ENCODE measurements at places on chromosomes 1 and 21.

DNA sequence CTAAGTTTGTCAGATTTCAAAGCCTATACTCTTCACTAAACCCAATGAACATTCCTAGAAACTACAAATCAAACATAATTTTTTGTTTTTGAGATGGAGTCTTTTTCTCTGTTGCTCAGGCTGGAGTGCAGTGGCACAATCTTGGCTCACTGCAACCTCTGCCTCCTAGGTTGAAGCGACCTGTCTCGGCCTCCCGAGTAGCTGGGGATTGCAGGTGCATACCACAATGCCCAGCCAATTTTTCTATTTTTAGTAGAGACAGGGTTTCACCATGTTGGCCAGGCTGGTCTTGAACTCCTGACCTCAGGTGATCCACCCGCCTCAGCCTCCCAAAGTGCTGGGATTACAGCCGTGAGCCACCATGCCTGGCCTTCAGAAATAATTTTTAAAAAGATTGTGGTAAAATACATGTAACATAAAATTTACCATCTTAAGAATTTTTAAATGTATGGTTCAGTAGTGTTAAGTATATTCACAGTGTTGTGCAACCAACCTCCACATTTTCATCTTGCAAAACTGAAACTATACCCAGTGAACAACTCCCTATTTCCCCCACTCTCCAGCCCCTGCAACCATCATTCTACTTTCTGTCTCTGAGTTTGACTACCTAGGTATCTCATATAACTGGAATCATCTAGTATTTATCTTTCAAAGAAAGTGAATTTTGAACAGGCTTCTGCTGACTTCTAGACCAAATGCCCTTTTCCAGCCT lies 2.7 kb upstream of the CFAP141 start:
- DNase-seq, result no peak

- no peak for DNase-seq
Measured at GRCh38 chr1:6083801-6084446, 38.2 kb downstream of the KCNAB2 start.

GRCh38 chr1:77828098-77828497 lies 48.6 kb downstream of the MIGA1 start:
- no peak for DNase-seq

DNA sequence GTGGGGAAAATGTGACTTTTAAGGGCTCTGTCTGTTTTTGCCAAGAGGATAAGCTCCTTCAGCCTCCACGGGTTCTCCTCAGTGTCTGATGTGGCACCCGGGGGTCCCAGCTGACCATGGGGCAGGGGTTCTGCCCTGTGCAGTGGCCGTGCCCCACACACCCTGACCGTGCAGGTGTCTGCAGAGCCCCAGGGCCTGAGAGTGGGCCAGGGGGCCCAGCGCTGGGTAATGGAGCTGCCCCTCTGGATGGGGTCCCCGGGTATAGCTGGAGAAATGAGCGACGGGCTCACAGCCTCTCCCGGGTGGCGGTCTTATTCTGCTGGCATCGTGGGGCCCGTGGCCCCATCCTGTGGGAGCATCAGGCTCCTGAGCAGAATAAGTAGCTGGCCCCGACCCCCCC lies 2.9 kb upstream of the PFKL start:
- no peak for DNase-seq

GRCh38 chr1:106787520-106787919 lies 269.0 kb upstream of the PRMT6 start:
- DNase-seq, result no peak

DNA sequence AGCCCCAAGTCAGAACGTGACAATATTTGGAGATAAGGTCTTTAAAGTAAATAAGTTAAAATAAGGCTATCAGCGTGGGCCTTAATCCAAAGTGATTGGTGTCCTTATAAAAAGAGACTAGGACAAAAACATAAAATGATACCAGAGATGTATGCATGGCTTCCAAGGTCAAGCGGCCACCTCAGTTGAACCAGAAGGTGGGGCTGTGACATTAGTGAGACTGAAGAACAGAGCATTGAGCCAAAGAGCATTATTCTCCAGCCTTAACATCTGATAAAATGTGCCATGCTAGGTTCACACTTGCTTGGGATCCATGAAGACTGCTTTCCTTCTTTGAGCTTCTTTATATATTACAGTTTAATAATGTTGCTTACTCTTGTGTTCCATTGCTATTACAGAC lies 554.6 kb downstream of the PLA2G4A start:
- DNase-seq, result no peak

GRCh38 chr1:102853136-102853535 lies 255.2 kb downstream of the COL11A1 start:
- no peak for DNase-seq

GRCh38 chr1:226615876-226616275 lies 67.3 kb downstream of the STUM start:
- DNase-seq, result no peak

- DNase-seq, result no peak
Measured at GRCh38 chr1:27536767-27537166, 46.8 kb upstream of the WASF2 start.

GRCh38 chr1:53546409-53547155 lies 87.4 kb downstream of the DMRTB1 start:
- no peak for DNase-seq

DNA sequence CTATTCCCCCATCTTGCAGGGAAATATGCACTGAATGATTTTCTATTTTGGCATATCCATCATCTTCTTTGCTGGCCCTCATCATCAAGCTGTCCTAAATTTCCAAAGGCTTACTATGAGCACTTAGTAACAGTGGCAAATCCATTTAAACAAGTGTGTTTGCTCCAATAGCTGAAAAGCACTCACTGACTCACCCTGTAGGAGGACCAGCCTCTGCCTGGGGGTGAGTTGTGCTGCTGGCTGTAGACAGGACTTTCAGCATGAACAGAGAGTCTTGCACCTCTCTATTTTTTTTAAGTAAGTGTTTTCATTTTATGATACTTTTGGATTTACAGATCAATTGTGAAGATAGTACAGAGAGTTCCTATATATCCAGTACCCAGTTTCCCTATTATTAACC lies 97.3 kb downstream of the SLC35F3 start:
- no peak for DNase-seq

GRCh38 chr1:9302745-9303524 lies 10.2 kb downstream of the SPSB1 start:
- DNase-seq, result peak; percentile 88

DNA sequence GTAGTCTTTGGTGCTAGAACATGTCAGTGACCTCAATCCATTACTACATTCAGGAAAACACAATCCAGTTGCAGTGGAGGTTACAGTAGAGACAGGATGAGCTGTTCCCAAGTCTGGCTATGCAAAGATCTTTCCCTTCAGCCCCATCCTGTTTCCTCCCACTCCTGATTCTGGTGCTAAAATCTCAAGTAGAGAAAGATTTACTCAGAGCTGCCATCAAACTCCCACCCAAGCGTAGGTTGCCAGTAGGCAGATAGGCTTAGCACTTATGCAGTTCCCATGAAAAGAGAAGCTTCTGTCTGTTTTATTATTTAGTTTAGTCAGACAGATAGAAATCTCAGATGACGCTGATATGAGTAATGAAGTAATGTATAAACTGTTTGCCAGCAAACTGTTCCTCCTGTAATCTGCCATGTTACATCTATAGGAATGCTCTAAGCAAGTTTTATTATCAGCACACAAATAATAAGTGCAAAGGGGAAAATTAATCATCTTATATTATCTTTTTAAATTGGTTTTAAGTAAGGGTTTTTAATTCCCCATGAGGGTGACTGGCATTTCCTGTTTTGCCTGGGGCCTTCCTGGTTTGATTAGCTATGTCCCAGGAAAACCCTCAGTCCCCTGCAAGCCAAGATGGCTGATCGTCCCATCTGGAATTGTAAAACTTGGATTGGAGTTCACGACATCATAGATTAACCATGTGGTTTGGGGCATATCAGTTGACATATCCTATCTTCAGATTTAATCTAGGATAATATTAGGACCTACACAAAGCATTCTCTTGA lies 188.3 kb upstream of the PALMD start:
- no peak for DNase-seq
